ENCODE measurements at places on chromosomes 2 and 18.

DNA sequence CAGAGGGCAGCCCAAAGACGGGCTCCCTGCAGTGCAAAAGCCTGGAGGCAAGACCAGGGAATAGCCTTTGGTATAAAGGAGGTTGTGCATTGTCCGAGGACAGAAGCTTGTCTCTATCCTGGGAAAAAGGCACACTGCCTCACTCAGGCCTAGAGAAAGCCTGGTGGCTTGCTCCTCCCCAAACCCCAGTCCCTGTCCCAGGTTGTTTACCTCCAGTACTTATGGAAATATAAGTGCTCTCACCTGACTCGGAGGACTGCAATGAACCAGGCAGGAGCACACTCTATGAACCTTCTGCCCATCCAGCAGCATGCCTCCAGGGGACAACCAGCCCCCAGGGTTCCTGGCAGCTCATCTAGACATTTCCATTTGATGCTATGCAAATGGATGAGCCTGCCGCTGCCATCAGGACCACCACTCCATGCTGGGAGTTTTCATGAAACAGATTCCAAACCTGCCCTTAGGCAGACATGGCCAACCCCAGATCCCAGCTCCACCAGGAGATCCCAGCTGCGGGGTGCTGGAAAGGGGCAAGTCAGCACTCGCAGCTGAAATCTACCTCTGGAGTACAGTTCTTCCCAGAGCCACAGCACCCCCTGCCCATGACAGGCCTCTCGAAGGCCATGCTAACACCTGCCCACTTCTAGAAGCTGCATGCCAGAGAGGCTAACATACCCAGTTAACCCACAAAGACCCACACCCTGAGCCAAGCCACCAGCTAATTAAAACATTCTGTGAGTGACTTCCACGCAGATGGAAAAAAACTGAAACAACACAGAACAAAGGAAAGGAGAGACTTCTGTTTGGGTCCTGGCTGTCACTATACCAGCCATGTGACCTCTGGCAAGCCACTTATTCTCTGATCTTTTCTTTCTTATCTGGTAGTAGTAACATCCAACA lies 101.7 kb downstream of the TTC32 start:
- no peak for DNase-seq

DNA sequence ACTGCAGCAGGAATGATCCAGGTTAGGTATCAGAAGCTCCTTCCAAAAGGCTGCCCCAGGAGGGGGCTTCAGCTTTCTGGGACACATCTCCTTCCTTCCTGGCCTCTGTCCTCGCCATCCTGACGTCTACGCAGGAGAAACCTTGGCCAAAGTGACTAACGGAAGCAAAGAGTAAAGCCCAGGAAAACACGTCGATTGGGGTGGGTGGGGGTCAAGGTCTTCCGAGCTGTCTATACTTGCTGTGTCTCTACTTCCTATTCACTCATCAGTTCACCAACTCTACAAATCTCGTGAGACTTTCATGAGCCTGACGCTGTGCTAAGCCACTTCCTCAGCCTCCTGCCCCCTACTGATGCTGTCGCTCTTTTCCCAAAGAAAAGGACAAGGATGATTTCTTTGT lies 212.6 kb downstream of the TNS1 start:
- no peak for DNase-seq

- no peak for DNase-seq
These were observed 1.1 kb upstream of the DGKD start for GRCh38 chr2:233353101-233353768.

- no peak for DNase-seq
These were observed 20.1 kb downstream of the SERPINB12 start for GRCh38 chr18:63562284-63562683.

- DNase-seq = no peak
These were observed 155.9 kb downstream of the RAB3GAP1 start for GRCh38 chr2:135208016-135208415.

DNA sequence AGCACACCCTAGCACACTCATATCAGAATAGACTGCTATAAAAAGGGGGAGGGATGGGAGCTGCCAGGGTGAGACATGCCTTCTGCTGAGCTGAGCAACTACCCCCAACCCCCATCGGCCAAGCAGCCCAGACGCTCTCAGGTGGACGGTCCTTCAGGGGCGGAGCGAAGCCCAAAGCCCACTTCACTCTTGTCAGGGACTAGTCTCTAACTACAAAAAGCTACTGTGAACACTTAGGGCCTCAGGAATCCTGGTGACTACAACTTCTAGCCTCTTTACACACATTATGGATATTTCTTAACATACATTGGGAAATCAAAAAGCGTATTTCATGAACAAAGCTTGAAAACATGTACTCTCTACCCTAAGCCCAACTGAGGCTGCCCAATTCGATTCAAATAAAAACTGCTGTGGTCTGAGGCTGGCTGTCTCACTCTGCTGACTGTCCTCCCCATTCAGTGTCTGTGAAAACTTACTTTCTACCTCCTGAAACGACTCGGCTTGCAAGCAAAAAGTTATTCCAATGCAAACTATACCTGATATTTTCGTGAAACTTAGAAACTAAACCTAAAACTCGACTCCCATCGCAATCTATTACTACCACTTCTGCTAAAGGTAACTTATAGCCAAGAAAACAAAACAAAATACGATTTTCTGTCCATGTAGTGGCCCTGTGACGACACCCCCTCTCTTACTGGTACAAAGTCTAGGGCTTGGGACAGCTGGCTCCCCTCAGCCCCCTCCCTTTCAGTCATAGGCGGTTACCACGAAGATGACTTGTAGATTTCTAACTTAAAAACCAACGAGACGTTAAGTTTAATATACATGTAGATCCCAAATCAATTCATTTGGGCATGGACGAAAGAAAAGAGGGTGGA lies 1.2 kb downstream of the SERTAD2 start:
- no peak for DNase-seq

DNA sequence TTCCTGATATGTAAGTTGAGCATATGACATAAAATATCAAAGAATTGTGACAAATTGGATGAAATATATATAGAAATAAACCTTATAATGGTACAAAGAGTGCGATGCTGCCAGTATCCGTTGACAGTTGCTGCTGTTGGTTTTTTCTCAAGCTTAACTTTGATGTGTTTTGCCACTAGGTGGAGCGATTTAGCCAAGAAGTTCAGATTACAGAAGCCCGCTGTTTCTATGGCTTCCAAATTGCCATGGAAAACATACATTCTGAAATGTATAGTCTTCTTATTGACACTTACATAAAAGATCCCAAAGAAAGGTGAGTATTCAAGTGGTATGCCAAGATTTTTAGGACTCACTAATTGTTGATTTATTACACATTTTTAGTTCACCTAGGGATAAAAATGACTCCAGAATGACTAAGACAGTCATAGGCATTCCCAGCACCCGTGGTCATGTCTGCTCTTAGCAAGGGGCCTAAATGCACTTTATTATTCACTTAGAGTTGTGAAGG lies 2.1 kb downstream of the RRM2 start:
- no peak for DNase-seq

- DNase-seq = no peak
These were observed 15.4 kb upstream of the FAM124B start for GRCh38 chr2:224417361-224417729.

All from effector memory CD4-positive, alpha-beta T cell (primary cell).